ENCODE measurements at places on chromosomes 13 and 19. TPM values are rescaled to one million over a fixed set of nuclear protein-coding genes. Genes with fewer than 3 reads are reported as not detected.

- DNase-seq, result peak; percentile 67
Measured at GRCh38 chr13:36297366-36298338, at the start of gene CCDC169. Gene CCDC169, minus strand, starts transcription at chr13:36297814. Its CDS starts 95 bp downstream, at chr13:36297719.

- no peak for DNase-seq
Measured at GRCh38 chr13:50845211-50845610, 1.7 kb upstream of the DLEU7 start.

- DNase-seq, result no peak
Measured at GRCh38 chr13:64639206-64639605, 2590.9 kb downstream of the PCDH9 start.

DNA sequence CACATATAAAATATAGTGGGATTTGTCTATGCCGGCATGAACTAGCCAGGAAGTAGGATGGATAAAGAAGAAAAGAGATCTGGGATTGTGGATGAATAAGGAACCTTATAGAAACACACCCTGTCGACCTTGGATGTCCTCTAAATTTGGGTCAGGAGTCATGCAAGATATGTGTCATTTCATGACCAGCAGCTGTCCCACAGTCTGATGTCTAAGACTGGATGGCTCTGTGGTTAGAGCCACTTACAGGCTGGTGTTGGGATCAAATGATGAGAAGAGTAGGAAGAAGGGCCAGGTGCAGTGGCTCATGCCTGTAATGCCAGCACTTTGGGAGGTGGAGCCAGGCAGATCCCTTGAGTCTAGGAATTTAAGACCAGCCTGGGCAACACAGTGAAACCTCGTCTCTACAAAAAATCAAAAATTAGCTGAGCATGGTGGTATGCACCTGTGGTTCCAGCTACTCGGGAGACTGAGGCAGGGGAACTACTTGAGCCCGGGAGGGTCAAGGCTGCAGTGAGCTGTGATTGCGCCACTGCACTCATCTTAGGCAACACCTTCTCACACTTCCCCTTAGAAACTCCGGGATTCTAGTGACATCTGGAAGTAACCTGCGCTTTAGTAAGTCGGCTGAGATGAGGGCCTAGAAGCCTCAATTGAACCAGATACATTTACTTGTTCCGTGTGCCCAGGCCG is 30.8 kb downstream of the TMED1 start:
- no peak for DNase-seq

Gene ARHGAP45
- 15.3 TPM for total RNA-seq

Gene ZNF730
- not detected for total RNA-seq

Gene ZNF558
- total RNA-seq, result 34.1 TPM

All from MCF 10A (cell line).